Activated CD8-positive, alpha-beta T cell treated with anti-CD3 and anti-CD28 coated beads, Interleukin-2, amount 10 ng/mL, durations not matched to agents 7 days and 5 days (primary cell): ENCODE measurements at places on chromosomes 5 and 9. TPM values are rescaled to one million over a fixed set of nuclear protein-coding genes. Genes with fewer than 3 reads are reported as not detected.

IFT74 gene
- 6.5 TPM for total RNA-seq

ZFP37 gene
- total RNA-seq: 0.81 TPM

FXN gene
- 23.2 TPM for total RNA-seq

DNA sequence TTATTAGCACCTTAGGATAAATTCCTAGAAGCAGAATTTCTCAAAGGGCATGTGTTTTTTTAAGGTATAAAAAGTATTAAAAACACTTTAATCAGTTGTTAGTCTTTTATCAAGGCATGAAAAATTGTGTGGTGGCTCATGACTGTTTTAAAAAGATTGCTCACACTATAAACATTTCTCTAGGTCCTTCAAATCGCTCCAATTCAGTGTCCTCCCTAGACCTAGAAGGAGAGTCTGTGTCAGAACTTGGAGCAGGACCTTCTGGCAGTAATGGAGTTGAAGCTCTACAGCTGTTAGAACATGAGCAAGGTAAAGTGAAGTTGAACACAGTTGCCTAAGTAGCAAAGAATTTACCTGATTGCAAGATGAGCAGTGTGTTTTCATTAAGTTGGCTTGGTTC, 62.0 kb downstream of the GAPVD1 start:
- DNase-seq: no peak

C9orf50 gene
- total RNA-seq: not detected

IFNA21 gene
- not detected for total RNA-seq

DNA sequence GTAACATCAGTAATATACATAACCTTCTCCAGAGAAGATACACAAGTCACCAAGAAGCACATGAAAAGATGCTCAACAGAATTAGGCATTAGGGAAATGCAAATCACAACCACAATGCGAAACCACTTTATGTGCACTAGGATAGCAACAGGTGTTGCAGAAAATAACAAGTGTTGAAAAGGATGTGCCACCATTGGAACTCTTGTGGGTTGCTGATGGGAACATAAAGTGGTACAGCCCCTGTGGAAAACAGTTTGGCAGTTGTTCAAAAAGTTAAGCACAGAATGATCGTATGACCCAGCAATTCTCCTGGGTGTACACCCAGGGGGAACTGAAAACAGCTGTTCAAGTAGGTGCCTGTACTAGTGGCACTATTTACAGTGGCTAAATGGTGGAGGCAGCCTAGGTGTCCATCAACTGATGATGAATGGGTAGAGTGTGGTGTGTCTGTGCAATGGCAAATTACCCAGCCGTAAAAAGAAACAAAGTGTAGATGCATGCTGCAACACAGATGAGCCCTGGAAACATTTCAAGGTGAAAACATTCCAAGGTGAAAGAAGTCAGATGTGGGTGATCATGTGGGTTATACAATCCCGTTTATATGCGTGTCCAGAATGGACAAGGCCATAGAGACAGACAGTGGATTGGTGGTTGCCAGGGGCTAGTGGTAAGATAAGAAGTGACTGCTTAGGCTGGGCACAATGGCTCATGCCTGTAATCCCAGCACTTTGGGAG, 27.2 kb downstream of the CCDC69 start:
- DNase-seq: no peak

DNA sequence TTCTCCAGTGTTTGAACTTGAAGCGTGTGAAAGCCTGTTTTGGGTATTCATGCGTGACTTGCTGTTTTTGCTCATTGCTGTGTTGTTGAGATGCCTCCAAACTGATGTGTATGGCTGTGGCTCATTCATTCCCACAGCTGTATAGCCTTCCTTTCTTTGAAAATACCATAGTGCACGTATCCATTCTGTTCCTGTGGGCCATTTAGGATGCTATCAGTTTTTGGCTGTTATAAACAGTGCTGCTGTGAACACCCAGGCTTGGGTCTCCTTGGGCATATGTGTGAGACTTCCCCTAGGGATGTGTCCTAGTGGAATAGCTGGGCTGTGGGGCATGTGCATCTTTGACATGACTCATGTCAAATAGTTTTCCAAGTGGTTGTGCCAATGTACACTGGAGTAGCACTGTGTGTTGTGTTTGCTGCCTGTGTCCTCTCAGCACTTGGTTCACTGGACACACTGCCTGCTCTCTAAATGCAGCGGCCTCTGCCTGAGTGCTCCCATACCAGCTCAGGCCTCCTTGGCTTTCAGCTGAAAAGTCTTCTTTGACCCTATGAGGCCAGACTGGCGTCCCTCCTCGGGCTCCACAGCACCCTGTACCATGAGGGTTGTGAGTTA, 102.6 kb upstream of the TBC1D2 start:
- DNase-seq: peak; percentile 5

DNA sequence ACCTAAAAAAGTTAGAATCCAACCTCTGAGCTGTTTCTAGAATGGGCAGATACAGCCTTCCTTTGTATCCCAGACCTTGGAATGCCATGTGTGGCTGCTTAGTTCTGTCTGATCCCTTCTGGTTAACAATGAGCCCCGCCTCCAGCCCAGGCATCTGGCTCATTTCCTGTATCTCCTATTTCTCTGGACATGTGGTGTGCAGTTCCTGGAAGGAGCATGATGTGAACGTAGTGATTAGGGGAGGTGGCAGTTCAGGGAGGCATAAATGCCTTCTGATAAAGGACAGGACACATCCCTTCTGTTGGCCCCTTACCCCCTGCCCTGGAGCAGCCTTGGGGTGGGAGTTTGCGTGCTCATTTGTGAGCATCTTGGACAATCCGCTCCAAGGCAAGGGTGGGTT, 243.0 kb downstream of the ZSWIM6 start:
- DNase-seq: no peak

DNA sequence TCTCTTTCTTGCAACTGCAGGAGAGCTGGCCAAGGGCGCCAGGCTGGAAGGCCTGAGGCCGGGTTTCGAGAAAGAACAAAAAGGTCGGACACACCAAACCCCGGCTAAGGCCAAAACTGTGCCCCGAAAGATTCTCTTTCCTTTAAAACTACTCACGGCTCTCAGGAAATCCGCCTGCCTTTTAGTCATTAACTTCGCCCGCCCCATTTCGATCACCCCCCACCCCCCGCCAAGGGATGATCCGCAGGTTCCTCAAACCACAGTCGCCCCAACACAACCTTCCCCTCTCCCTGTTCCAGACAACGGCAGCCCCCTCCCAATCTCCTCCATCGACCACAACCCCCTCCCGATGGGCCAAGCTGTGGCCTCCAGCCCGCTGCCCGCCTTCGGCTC, 536 bp downstream of the FEM1C start:
- DNase-seq: peak; percentile 70

DNA sequence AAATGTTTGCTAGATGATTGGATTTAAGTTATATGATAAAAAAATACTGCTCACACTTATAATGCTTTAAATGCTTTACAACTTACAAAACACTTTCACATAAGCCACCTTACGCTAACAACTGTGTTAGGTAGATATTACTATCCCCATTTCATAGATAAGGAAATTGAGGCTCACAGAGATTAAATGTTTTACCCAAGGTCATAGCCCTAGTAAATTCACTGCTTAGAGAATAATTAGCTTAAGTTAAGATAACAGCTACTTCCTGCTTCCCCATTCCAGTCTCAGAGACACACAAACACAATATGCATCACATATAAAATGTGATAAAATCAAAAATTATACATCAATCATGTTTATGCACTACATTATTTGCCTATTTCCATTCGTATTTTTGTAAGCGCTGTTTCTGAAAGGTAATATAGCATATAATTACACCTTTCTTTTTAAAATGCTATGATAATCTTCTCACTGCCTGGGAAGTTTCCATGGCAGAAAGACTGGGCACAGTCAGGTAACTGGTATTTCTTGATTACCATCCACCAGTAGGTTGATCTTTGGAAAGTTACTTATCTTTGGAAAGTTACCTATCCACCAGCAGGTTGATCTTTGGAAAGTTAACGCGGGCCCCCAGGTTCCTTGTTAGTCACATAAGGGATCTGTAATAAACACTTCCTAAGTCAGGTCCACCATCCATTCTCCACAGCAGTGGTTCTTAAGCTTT, 101.1 kb downstream of the NFIB start:
- no peak for DNase-seq

PKD2L2 gene
- not detected for total RNA-seq

DNA sequence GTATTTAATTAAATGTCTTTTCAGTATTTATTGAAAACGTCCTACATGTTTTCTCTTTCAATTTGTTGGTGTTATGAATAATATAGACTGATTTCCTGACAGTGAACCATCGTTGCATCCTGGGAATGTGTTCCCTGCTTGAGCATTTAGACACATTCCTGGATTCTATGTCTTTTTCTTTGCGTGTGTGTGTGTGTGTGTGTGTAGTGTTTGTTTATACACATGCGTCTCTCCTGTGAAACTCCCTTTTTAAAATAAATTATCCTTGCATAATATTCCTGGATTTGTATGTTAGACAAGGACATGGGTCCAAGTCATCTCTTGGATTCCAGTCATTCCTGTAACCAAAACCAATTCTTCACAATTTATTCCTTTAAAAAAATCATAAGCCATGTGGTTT, 153.4 kb downstream of the HSPA4 start:
- no peak for DNase-seq

DNA sequence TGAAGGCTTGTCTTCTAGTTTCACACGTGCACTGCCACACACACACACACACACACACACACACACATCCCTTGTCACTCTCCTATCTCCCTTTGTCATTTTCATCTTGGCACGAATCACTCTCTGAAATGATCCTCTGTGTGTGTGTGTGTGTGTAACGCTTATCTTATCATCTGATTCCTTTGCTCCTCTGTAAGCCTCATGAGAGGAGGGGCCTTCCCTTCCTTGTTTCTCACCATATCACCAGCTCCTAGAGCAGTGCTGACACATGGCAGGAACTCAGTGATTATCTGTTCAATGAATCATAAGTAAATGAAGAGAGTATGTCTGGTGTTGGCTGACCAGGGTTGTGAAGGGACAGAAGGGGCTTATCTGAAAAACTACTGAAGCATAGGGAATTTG, 53.3 kb downstream of the PDE4D start:
- no peak for DNase-seq

DNA sequence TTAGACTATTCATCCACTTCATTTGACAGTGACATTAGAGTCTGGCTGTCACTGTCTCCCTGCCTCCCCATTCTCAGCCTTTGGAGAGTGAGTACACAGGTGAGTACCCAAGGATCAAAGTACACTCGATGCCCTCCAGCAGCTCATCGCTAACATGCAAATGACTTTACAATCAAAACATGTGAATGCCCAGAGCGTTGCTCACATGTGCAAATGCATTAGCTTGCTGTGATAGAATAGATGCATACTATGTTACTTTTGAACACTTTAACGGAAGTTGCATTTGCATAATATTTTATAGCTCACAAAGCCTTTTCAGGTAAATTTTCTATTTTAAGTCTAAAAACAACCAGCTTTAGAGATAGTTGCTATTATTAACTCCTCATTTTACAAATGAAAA, 107.6 kb downstream of the SYK start:
- DNase-seq: no peak

DNA sequence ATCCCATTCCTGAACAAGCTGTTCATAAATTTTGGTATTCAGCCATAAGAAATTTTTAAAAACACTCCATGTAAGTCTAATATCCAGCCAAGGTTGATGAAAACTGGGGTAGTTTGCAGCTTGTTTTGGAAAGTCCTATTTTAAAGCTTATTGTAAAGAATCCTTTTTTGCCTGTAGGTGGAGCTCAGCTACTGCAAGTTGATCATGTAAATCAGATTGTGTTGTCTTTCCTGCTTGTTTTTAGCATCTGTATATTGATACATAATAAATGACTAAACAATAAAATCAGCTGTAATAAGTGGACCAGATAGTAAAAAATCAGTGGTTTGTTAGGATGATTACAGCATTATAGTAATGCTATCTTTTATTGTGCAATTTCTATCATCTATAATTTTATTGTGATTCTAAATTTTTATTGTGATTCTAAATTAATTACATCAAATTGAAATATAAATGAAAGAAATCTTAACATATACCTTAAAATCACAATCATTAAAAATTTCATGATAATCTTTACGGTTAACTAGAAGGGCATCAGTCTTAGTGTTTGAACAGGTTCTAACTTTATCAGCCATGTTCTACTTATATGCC, 42.4 kb downstream of the CWC27 start:
- DNase-seq: peak; percentile 34

- DNase-seq: no peak
Observed at GRCh38 chr5:74239261-74239660, 401.3 kb downstream of the ENC1 start.

- peak; percentile 64 for DNase-seq
Observed at GRCh38 chr5:98933445-98934072, 4.8 kb upstream of the CHD1 start.

- no peak for DNase-seq
Observed at GRCh38 chr5:84218546-84218945, 166.1 kb downstream of the EDIL3 start.

UBE2D2 gene
- total RNA-seq: 227 TPM

OTP gene
- not detected for total RNA-seq

- DNase-seq: no peak
Observed at GRCh38 chr5:172852490-172853354, 18.7 kb downstream of the ERGIC1 start.
